ENCODE measurements at places on chromosomes 3 and 15. TPM values are rescaled to one million over a fixed set of nuclear protein-coding genes. Genes with fewer than 3 reads are reported as not detected.
A peak's percentile ranks its signal among the peaks of the same experiment; 100 is the strongest.

TMPRSS7 gene
- total RNA-seq, result 0.03 TPM

CHP1 gene
- total RNA-seq, result 135 TPM

- DNase-seq, result peak; percentile 27
These were observed 50.9 kb downstream of the TCF12 start for GRCh38 chr15:56969265-56969895.

DNA sequence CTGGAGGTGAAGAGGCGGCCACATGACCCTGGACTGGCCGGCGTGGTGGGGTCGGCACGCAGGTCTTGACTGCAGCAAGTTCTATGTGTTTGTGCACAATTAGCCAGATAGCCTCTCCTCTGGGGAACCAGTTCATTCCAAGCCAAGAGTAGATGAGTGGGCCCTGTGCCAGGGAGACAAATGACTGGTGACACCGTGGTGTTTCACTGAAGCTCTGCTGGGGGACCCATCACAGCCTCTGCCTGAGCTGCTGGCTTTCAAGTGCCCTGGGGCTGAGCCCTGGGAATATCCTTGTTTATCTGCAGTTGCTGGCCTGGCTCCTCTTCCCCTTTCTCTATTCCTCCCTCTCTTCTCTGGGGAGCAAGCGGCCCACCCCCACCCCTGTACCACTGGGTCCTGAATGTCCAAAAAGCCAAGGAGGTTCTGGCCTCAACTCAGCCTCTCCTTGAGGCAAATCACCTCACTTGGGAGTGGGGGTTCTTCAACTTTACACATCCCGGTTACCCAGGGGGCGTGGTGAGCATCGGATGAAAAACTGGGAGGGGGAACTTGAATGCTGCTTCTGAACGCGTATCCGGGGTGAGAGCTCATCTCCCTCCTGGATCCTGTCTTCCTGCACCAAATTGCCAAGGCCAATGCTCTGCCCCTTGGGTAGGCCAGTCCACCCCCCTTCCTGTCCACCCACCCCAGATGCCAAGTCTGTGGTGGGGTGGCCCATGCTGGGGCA lies 199.6 kb upstream of the LYSMD4 start:
- DNase-seq, result no peak

PRRT3 gene
- total RNA-seq, result 0.65 TPM

- DNase-seq, result peak; percentile 32
These were observed 484.2 kb upstream of the ATP11B start for GRCh38 chr3:182309120-182309519.

TRAK1 gene
- 190 TPM for total RNA-seq

GRCh38 chr3:190810957-190811356 lies 51.5 kb downstream of the GMNC start:
- DNase-seq, result no peak

FGF7 gene
- total RNA-seq, result not detected

- DNase-seq, result no peak
These were observed 233.6 kb upstream of the LYSMD4 start for GRCh38 chr15:99966815-99967214.
